ENCODE measurements at places on chromosomes 6 and 20.

DNA sequence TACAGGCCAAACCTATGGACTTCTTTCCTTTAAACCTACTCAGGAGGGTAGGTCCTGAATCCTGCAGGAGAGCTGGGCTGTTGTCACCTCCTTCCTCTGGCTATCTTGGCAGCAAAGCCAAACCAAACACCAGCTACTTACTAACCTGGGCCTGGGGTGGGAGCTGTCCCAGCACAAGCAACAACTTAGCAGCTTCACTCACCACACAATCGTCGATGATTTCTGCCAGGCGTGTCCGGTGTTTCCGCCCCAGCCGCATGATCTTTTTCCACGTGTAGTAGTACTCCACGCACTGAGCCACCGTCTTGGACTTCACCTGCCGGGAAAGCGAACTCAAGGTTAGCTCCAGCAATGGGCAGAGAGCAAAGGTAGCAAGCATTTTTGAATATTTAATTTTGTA, 25.4 kb upstream of the MRPS10 start:
- DNase-seq = no peak

DNA sequence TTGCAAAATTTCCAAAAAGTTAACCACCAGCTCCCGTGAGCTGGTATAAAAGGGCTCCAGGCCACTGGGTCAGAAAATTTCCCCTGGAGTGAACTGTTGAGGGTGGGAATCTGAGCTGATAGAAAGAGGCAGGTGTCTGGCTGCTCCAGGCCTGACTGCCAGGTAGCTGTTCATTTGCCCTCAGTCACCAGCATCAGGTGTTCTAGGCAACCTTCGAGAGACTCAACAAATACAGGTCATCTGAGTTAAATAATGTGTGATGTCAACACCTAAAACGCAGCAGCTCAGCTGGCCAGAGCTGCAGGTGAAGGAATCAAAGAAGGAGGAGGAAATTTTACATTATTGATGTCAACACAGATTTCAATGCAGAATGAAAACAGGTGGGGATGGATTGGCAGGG, 46.7 kb downstream of the KCNK5 start:
- no peak for DNase-seq

DNA sequence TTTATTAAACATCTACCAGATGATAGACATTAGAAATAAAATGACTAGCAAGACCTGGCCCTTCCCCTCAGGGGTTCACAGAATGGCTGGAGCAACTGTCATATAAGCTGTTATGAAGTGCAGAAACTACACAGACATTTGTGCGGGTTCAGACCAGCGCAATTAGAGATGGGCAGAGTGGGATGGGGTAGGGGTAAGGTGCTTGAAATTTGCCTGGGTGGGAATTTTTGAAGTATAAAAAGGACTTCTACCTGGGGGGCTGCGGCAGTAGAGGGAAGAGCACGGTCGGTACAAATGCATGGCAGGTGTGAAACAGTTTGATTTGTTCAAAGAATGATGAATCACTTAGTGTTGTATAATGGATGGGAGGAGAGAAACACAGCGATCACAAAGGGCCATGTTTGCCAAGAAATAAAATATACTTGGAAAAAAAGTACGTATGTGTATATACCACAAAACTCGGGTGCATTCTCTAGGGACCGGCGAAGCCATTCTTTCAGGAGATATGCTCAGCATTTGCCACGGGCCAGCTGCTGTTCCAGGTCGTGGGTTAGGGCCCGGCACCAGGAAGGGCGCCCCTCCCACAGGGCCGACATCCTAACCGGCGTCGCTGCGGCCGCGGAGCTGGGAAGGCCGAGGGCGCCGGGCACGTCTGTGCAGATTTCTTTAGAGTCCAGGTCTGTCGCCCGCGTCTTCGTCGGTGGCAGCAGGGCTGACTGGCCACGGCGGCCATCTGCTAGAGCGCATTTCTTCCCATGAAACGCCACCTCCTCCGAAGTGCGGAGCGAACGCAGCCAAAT, 809 bp upstream of the NOL7 start:
- DNase-seq = no peak

DNA sequence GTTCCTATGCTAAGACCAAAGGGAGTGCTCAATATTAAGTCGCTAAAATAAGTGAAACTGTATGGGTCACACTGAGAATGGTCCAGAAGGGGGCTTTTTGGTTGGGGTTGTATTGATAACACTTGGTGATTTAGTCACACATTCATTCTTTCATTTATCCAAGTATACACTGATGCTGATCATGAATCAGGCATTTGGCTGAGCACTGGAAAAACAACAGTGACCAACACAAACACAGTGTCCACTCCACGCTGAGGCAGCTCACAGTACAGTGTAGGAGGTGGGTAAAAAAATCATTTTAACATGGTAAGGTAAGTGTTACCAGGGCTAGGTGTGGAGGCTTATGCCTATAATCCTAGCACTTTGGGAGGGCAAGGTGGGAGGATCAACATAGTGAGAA, 9.2 kb upstream of the FAM83C start:
- DNase-seq = no peak

- DNase-seq = no peak
Measured at GRCh38 chr6:166253778-166254204, 54.4 kb downstream of the PRR18 start.

DNA sequence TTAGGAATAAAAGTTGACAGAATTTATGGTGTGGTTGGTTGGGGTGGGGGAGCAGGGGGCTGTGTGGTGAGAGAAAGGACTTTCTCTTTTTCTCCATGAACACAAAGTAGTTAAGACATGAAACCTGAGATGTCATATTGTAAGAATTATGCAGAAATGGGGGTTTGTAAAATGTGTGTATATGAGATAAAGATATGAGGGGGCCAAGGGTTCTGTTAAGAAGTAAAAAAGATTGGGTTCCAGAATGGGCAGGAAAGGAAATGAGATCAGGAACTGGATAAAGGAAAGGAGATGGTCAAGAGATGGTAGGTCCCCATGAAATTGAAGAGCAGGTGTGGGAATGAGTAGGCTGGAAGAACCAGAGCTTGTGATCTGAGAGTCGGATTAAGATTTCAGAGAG, 9.7 kb downstream of the RNF146 start:
- DNase-seq = no peak

DNA sequence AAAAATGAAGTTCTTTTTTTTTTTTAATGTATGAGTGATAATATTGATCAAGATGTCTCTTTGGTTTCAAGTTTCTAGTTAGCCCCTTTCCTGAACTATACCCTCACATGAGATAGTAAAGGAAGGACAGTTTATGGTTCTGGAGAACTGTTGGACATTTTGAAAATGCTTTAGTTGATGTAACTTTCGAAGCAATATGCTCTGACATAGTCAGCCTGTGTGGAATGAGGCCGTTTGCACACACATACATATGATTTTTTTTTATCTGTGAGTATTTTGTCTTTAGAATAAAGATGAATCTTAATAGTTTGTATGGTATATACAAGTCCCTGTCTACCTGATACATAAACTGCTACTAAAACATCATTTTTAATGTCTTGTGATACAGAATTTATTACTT, 177.0 kb downstream of the ARID1B start:
- no peak for DNase-seq

Data from anterior cingulate cortex (tissue), 58 donors.